ENCODE measurements at places on chromosomes 16 and 17.

DNA sequence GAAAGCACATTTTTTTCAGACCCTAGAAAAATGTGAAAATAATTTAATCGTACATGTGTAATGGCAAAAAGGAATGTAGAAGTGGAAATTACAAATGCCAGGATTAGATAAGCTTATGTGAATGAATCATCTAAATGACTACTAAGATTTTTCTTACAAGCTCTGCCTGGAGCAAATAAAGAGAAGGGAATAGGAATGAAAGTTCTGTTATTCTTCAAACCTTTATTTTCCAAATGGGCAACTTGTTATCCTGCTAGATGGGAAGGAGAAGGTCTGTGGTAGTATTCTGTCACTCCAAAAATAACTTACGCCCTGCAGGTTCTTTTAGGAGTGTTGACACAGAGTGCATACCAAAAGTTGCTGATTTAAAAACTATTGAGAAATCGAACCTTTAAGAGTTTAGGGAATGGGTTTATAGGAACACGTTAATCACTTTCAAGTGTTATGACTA lies 9.7 kb downstream of the CTCF start:
- no peak for DNase-seq

DNA sequence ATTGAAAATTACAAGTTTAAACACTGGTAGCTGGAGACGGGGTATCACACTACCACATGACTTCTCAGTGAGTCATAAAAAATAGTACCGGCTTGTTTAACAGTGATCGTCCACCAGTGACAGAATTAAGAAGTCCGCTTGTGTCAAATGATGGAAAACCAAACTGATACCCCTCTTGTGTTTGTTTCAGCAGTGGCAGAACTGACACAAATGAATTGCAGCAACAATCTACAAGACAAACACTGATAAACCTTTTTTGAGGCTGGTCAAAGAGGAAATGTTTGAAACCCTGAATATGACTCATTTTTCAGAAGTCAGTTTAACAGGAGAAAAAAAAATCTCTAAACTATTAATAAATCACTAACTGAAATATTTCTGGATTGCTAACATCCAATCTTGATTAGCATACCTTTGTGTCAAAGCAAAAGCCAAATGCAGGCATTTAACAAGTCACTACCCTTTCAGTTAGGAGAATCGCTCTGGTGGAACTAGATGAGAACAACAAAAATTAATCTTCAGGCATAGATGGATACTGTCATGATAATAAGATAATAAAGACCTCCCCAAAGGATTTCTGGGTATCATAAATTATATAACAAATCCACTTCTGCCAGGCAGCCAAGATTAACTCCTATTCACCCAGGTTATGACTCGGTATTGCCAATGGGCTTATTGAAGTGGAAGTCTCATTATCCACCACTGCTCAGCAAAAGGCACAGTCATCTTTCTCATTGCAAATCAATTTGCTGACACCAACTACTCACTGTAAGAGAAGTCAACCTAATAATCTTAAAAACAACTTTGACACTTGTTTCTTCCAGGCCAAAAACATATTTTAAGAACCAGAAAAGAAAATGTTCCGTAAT lies 20.8 kb downstream of the DCUN1D3 start:
- DNase-seq = no peak

DNA sequence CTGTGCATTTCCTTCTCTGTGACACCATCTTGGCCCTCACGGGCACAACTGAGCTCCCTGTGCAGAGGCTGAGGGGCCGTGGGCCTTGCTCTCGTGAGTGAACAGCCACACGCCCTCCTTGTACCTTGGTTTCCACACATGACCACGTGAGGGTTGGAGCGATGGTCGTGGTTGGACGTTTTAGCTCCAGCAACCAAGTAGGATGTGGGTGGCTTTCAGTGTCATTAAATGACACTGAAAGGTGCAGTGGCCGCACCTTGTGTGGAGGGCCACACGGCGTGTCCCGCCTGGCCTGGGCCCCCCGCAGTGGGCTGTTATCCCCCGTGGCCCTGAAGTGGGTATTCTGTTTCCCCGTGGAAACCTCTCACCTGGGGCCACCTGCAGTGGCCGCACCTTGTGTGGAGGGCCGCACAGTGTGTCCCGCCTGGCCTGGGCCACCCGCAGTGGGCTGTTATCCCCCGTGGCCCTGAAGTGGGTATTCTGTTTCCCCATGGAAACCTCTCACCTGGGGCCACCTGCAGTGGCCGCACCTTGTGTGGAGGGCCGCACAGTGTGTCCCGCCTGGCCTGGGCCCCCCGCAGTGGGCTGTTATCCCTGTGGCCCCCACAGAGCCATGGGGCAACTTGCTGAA lies 28.2 kb downstream of the ACSF3 start:
- no peak for DNase-seq

GRCh38 chr16:86330906-86331305 lies 179.4 kb upstream of the FOXF1 start:
- DNase-seq = no peak

GRCh38 chr16:17011712-17012111 lies 459.0 kb downstream of the XYLT1 start:
- no peak for DNase-seq

DNA sequence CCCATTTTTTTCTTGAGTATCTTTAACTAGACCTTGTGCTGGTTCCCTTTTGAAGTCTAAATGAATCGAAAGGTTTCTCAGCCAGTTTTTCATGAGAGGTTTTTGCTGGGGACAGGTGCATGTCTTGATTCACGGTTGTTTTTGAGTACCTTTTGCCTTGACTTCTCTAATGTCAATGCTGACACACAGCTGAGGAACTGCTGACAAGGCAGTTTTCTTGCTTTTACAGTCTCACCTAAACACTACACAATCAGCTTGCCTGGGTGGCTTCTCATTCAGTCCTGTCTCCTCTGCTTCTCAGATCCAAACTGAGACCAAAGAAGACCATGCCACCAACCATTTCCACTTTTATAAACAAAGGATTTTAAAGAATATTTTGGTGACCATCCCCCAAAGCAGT lies 7.1 kb downstream of the OR3A3 start:
- no peak for DNase-seq

DNA sequence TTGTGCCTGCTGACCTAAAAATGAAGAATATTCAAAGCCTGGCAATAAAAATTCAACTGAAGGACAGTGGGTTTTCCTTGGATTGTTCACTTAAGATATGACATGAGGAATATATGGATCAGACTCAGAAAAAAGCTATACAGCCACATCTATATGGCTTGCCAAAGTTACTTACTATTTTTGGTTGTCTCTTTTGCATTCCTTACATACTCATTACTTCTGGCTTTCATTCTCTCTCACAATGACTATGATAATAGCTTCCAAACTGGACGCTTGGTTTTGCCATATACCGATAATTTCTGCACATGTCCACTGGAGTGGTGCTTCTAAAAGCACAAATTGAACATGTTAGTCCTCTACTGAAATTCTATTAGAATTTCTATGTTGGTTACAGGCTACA lies 664.9 kb downstream of the CDH8 start:
- DNase-seq = no peak

DNA sequence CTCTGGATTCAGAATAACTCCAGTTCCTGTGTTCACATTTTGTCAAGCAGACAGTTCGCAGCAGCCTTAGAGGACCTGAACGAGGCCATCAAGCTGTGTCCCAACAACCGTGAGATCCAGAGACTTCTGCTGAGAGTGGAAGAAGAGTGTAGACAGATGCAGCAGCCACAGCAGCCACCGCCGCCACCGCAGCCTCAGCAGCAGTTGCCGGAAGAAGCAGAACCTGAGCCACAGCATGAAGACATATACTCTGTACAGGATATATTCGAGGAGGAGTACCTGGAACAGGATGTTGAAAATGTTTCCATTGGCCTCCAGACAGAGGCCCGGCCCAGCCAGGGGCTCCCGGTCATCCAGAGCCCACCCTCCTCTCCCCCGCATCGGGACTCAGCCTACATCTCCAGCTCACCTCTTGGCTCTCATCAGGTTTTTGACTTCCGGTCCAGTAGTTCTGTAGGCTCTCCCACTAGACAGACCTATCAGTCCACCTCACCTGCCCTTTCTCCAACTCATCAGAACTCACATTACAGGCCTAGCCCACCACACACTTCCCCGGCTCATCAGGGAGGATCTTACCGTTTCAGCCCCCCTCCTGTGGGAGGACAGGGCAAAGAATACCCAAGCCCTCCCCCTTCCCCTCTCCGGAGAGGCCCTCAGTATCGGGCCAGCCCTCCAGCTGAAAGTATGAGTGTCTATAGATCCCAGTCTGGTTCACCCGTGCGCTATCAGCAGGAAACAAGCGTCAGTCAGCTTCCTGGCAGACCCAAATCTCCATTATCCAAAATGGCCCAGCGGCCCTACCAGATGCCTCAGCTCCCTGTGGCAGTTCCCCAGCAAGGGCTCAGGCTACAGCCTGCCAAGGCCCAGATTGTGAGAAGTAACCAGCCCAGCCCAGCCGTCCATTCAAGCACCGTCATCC lies 25.9 kb downstream of the CYB561 start:
- no peak for DNase-seq

DNA sequence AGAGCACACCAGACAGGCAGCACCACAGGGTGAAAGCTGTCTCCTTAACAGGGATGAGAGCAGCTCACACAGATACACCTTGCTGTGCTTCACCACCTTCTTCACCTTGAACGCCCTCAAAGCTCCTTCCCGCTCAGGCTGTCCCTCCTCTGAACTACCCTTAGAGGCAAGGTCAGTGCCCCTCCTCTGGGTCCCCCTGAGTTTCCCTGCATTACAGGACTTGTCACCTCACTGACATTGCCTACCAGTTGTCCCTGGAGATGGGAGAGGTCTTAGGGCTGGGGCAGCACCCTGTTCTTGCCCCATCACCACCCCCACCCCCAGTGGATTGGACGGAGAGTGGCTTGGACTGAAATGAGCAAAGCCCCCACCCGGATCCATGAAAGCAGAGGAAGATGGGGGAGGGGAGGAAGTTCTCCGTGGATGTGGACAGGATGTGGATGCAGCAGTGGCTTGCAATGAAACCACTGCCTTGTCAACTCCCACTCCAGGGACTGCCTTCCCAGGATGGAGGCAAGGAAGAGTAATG lies 73.2 kb upstream of the CDH5 start:
- no peak for DNase-seq
